ENCODE measurements at places on chromosomes 5 and 9. TPM values are rescaled to one million over a fixed set of nuclear protein-coding genes. Genes with fewer than 3 reads are reported as not detected.

DNA sequence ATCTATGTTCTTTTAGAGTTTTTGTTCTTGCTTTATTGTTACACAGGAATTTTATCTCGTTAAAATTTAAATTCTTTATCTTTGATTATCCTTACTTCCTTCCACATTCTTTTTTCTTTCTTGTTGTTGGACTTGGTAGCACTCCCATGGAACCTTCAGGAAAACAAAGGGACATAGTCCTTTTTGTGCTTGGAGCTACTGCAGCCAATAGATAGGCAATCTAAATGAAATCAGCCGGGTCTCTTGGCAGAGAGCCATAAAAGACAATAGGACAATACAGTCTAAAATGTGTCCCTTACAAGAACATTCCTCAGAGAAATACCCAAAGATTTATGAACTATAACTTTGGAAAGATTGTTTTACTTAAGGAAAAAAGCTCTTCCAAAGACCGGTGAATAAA, 548.1 kb upstream of the C9orf72 start:
- no peak for DNase-seq

- no peak for DNase-seq
These were observed 113.8 kb upstream of the ANKRD55 start for GRCh38 chr5:56346741-56347535.

CCL27 gene
- total RNA-seq: 0.68 TPM

- no peak for DNase-seq
These were observed 121.1 kb upstream of the SLC25A48 start for GRCh38 chr5:135713161-135713915.

GRCh38 chr9:126669108-126669507, 55.4 kb downstream of the LMX1B start:
- no peak for DNase-seq

DNA sequence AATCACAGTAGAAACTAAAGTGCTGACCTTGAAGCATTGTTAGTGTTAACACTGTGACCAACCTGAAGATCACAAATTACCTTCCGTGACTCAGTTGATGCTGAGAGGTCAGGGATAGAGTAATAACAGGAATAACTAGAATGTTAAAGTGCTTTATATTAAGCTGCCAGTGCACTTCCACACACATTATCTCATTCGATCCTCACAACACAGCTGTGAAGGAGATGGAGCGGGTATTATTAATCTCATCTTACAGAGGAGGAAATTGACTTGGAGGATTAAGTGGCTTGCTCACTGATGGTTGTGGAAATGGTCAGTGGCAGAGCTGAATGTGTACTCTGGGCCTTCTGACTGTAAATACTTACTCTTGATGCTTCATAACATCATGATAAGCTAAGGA, 252.5 kb upstream of the DMRT1 start:
- DNase-seq: no peak

- no peak for DNase-seq
These were observed 33.3 kb upstream of the NREP start for GRCh38 chr5:111790295-111790694.

TMEM232 gene
- total RNA-seq: 1.7 TPM

GABBR2 gene
- not detected for total RNA-seq

DNA sequence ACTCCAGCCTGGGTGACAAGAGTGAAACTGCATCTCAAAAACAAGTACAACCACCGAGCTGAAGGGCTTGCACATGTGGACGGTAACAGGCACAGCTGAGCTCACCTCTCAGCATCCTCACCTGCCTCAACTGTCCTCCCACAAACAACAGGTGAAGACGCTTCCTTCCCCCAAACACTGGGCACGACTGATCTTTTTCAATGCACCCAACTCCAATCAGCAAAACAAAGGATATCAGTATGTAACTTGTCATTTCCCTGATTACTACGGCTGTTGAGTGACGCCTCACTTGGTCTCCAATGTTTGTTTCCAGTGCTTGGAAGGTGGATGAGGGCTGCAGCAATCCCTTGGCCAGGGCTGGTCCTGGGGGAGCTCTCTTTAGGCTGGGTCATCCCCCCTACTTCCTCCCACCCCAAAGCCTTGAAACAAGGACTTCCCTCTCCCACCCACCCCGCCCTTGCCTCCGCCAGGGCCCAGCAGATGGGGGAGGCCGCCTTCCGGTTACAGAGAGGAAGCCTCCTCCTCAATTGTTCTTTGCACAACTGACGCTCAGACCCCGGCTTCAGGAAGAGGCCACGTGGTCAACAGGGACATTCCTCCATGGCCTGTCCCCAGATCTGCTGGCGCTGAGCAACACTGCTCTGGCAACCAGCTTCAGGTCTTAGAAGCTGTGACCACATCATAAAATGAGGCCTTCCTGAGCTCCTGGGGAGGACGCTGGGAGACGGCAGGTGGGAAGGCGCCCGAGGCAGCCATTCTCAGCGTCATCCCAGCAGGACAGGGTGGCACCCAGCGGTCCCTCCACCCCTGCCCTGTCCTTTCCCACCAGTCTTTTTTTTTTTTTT, 5.9 kb downstream of the FAM78A start:
- peak; percentile 63 for DNase-seq

DNA sequence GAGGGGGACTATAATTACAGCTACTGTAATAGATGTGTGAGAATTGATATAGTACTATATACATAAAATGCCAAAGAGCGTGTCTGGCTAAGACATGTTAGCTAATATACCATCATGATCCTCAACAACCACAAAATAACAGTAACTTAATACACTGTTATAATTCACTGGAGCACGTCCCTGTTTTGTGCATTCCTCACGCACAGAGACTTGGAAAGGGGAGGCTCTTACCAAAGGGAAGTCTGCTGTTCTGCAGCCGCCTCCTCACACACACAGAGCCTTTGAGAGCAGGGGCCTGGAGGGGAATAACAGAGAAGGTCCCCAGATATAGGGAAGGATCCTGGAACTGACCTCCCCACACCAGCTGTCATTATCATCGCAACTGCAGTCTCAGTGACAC, 97.3 kb downstream of the ANKRD18A start:
- no peak for DNase-seq

CCIN gene
- total RNA-seq: not detected

GRCh38 chr9:36991516-36992134, 42.4 kb downstream of the PAX5 start:
- DNase-seq: peak; percentile 66

DNA sequence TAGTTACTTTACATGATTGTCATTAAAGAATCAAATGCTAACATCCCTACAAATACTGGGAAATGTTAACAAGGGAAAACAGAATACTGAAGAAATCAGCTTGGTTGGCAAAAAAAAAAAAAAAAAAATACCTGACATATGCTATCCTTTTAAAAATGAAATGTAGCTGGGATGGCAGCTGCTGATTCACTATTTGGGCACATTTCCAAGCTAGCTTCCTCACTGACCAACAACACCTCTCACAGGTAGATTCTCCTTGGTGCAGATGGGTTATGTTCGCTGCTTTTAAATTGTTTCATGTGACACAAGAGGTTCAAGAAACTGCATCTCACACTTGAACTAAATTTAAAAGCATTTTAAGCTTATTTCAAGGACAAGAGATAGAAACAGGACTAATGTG, 6.1 kb upstream of the PRUNE2 start:
- no peak for DNase-seq

PRLR gene
- not detected for total RNA-seq

FAM200C gene
- 5.1 TPM for total RNA-seq

SLC2A8 gene
- total RNA-seq: 18.0 TPM

- DNase-seq: no peak
These were observed 4.5 kb upstream of the PAIP1 start for GRCh38 chr5:43561356-43561755.

GRCh38 chr9:69307446-69308205, 17.4 kb upstream of the ENTREP1 start:
- DNase-seq: no peak

- DNase-seq: no peak
These were observed 18.1 kb upstream of the COL5A1 start for GRCh38 chr9:134623258-134624066.

DNA sequence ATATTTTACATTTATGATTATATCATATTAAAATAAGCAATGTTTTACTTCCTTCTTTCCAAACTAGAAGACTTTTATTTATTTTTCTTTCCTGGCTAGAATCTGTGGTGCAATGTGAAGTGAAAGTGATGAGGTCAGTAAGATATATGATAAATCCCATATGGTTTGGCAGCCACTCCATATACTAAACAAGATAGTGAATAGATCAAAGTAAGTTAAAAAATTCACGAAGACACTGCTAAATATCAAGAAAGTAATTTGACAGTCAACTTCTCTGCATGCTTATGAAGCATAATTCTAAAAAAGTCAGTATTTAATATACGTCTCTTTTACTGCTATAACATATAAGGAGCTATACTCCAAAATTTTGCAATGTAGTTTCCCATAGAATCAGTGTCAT, 972.8 kb downstream of the DTWD2 start:
- DNase-seq: no peak
